Dorsolateral prefrontal cortex (tissue), 122 donors: ENCODE measurements at places on chromosomes 16 and 17.

- no peak for DNase-seq
Measured at GRCh38 chr16:30942426-30942806, 6.5 kb upstream of the ORAI3 start.

DNA sequence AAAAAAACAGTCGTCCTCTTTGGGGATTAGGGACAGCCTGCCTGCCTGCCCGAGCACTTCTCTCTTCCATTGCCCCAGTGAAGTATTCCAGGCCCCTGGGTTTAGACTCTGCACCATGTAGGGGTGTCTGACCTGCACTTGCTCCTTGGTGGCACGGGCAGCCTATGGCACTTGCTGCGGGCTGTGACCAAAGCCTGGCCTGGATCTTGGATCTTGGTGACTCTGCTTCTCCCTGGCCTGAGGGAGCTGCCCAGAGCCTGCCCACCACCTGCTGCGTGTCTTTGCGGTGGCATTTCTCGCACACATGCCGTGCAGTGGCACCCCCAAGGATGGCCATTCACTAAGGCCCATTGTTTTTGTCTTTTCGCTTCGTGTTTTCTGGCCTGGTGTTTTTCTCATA, 6.1 kb upstream of the STH start:
- no peak for DNase-seq

DNA sequence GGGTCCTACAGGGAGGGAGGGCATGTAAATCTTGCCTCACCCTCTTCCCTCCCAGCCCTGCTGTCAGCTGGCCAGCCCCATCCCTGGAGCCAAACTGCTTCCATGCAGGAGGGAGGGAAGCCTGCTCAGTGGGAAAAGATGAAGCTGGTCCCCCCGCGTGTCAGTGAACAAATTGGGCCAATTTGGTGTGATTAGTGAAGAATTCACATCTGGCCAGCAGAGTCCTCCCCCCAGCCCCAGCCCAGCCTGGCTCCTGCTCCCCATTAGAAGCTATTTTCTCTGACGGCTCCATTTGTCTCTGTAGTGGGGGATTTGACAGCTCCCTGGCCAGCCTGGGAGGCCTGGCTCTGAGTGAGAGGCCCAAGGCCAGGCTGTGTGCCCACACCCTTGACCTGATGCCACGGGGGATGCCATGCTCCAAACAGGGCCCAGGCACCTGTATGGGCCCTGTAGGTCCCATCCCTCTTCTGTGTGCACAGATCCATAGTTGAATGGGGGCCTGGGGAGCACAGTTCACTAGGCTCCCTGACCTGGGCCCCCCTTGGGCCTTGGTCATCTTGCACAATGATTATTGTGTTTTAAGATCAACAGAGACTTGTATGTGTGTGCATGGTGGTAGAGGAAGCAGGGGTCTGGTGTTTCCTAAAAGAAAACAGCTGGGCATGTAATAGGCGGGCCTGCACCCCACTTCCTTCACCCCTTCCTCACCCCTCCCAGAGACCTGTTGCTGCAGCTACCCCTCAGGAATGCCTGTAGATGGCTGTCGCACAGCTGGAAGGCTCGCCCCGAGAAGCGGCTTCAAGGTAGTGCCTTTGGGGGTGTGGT, 50.7 kb upstream of the TAC4 start:
- no peak for DNase-seq

GRCh38 chr16:86970726-86971125, 346.5 kb downstream of the C16orf95 start:
- no peak for DNase-seq

DNA sequence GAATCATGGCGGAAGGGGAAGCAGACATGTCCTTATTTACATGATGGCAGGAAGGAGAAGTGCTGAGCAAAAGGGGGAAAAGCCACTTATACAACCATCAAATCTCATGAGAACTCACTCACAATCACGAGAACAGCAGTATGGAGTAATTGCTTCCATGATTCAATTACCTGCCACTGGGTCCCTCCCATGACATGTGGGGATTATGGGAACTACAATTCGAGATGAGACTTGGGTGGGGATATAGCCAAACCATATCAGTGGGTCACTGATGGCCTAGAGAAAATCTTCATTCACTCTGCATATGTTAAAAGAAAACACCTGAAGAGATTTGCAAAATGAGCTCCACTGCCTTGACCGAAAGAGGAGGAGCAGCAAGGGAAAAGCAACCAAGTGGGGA, 130.3 kb upstream of the FAM20A start:
- no peak for DNase-seq

DNA sequence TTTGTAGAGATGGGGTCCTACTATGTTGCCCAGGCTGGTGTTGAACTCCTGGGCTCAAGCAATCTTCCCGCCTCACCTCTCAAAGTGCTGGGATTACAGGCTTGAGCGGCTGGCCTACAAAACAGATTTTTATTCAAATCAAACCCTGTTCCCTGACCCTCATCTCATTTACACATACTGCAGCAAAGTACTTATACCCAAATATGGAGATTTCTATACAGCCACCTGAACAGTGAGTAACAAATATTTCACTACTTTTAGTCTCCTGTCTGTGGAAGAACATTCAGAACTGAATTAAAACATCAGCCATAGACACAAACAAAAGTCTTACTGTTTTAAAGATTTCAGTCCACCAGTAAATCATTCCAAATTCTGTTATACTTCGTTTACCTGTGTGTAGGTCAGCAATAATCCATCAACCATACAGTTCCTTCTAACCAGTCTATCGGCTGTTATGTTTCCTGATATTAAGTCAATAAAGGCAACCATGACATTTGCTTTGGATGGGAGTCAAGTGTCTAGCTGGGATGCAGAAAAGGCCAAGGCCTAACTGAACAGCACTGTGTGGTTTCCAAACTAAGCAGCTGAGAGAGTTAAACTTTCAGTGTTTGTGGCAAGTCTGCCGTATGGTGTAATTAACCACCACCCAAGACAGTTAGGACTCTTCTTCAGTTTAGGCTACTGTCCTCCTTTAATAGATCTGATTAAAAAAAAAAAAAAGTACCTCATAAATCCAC, 22.3 kb downstream of the ERN1 start:
- DNase-seq = no peak

GRCh38 chr16:68005786-68006286, 6.6 kb upstream of the DPEP2 start:
- no peak for DNase-seq

DNA sequence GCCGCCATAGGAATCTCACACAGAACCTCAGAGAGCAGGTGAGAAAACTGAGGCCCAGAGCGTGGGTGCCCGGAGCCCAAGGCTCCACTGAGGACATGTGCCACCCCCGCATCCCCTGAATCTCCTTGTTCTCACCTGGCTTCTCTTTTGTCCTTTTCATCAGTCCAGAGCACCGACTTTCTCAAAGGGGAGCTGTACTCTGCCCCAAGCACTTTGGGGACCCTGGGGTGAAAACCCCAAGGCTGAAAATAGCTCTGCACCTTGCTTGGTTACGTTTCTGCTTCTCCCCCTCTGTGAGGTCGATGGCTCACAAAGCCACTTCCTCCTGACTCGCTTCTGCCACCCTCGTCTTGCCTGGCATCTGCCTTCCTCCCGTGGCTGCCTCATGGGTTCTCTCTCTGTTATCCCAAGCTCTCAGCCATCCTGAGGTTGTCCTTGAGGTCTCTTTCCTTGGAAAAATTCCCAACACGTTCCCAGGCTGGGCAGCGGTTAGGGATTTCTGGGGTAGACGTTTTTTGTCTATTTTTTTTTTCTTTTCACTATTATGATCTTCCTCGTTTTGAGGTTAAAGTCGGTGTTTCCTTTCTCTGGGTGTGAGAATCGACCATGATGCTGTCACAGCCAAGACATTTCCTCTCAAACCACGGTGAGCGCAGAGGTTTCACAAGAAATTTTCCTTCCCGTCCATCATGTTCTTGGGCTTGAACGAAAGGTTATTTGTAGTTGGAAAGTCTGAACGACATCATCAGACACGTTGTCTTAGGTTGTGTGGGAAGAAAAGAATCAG, 37.2 kb downstream of the IRF8 start:
- DNase-seq = no peak
